ENCODE measurements at places on chromosomes 11 and 22.

DNA sequence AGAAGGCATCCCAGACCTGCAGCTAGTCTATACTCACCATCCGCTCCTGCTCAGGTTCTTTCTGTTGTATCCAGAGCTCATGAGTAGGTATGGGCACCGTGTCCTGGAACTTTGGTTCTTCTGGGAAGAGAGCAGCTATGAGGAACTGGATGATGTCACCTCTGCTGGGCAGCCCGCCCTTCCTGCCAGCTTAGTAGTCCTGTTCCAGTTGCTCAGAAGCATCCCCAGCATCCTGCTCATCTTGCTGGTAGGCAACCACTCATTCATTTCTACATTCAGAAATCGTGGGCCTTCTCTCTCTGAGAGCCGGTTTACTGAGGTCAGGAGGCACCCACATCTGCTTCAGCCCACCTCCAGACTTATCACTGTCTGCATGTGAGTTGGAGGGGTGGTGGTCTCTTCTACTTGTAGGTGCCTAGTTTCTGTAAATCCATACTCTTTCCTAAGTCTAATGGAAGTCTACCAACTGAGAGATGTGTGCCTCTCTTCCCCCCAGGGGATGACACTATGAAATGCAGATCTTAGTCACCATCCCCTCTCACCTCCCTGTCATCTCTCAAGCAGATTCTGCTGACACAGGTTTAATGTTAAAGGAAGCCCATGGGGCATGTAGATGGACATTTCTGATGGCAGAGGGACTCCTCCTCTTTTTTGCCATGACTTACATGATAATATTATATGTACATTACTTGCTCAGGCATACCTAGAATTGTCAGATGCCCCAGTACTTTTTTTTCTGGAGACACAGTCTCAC is 29.6 kb upstream of the CCDC134 start:
- DNase-seq, result no peak

- no peak for DNase-seq
Observed at GRCh38 chr11:103805688-103806009, 230.8 kb upstream of the DDI1 start.

DNA sequence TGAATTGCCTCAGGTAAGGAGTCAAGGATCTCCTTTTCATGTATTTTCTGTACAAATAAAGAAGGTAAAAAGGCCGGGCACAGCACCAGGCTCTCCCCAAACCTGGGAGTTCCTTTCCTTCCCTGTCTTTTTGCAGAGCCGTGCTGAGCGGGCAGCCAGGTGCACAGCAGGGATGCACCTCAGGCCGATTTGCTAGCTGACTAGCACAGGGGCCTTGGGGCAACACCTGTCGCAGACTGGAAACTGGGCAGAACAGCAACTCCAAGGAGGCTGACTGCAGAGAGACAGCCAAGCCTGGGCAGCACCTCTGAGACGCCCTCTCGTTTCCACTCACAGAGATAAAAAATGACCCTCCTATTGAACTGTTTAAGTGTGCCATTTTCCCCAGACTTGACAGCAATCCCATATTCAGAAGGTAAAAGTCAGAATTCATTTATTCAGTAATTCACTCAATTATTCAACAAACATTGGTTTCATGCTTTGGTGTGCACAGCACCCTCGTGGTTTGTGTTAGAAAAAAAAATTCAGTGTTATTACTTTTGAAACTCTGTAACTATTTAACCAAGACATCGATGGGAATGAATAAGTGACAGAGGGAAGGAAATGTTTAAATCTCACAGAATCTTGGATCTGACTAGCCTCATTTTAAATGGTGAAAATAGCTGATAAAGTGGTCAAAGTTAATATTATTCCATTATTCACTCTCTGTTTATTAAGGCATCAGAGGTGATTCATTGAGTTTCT is 120.9 kb downstream of the GALNT18 start:
- no peak for DNase-seq

- DNase-seq, result no peak
Observed at GRCh38 chr11:28963187-28963586, 855.0 kb downstream of the METTL15 start.

GRCh38 chr22:35131525-35132000 is 65.6 kb downstream of the ISX start:
- DNase-seq, result no peak

DNA sequence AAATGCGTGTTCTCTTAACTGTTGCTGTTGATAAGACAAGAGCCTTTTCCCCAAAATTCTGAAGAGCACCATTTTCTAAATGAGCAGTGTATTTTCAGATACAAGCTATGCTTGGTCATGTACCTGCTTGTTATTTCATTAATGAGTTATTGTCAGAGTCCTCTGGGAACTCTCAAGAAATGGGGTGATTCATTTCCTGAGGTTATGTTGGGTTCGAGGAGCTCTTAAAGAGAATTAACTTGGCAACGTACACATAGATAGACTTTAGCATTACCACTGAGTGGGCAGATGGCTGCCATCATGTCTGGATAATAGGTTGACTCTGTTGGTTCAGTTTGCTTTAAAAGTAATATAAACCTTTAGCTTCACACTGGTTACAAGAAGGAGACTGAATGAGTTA is 87.9 kb upstream of the SORL1-AS1 start:
- no peak for DNase-seq

DNA sequence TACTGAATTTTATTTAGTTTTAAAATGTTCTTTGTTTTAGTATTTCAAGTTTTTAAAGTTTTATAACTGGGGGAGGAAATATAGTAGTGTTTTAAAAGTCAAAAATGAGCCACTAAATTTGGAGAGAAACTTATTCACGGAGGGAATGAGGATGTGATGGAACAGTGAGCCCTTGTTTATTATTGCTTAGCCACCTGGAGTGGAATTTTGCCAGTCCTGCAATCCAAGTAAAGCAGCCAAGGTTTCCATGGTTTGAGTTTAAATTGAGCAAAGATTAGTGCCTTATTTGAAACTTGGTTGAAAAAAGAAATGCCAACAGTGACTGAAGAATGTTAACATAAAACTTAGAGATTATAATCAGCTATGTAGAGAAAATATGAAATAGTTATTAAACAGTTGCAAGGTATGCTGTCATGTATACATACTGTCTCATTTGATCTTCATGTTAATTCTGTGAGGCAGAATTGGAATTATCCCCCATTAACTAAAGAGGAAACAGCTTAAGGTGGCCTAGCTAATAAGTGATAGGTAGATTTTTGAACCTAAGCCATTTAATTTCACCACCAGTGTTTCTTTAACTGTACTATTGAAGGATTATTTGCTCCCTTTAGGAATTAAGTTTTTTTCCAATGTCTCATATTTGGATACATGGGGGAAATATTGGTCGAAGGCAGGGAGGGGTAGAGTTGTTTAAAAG is 36.4 kb downstream of the SWAP70 start:
- no peak for DNase-seq

DNA sequence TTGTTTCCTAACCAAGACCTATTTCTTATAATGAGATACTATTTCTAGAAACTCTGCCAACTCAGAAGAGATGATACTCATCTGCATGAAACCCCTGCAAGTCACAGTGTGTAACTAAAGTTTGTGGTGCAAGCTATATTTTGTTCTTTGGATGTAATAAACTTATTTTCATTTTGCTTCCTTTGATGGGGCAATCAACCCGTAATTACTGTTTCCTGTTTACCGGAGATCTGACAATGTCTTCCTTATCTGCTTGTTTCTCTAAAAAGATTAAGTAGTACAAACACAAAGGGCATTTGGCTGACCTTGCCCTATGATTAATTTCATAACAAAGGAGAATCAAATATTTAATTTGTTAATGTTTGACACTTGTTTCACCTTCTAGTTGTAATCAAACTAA is 846.6 kb upstream of the ANO3 start:
- DNase-seq, result no peak

GRCh38 chr22:47204002-47204979 is 441.8 kb downstream of the TBC1D22A start:
- no peak for DNase-seq

- DNase-seq, result no peak
Observed at GRCh38 chr22:17366830-17367229, 2.4 kb upstream of the CECR2 start.

GRCh38 chr11:17381156-17381555 is 7.3 kb downstream of the KCNJ11 start:
- DNase-seq, result no peak

All from PC-9 (cell line).